ENCODE measurements at places on chromosomes 16 and 17.

DNA sequence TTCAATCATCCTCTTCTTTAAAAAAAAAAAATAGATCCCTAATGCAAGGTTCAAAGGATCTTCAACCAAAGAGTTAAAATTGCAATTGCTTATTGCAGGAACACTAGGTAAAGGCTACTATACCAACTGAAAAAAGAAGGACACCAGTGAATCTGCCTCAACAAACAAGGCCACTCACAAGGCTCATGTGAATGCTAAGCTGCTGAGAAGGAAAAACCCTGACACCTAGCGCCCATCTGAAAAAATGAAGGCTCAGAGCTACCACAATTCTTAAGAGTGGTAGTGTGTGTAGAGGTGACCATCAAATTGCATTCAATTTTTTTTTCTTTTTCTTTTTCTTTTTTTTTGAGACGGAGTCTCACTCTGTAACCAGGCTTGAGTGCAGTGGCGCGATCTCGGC, 201.6 kb upstream of the C17orf78 start:
- no peak for DNase-seq

GRCh38 chr17:30924341-30924740, 2.6 kb downstream of the ADAP2 start:
- DNase-seq, result no peak

- DNase-seq, result no peak
Measured at GRCh38 chr17:27848931-27849330, 44.2 kb downstream of the LYRM9 start.

DNA sequence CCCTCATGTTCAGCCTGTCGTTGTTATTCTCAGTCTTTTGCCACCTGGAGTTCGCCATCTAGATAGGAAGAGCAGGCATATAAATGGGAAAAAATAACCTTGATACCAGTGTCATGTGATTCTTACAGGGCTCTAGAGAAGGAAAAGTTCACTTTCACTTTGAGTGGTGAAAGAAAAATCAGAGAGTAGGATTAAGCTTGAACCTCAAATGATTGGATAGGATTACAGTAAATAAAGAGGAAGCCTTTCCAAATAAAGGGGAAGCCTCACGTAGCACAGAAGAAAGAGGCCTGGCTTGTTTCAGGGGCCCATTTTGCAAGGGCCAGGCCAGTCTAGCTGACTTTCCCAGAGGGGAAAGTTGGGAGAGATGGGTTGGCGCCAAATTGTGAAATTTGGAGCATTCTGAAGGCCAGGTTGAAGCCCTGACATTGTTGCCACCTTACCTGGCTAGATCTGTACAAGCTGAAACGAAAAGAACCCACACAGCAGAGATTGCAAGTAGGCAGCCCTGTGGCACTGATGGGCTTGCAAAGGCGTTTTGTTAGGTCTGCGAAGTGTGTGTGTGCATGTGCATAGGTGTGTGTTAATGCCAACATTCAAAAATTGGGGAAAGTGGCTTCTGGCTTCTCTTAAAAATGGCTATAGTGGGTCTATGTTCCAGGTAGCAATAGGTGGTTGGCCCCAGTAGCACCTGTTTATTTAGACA, 38.8 kb downstream of the TMC6 start:
- DNase-seq, result no peak

DNA sequence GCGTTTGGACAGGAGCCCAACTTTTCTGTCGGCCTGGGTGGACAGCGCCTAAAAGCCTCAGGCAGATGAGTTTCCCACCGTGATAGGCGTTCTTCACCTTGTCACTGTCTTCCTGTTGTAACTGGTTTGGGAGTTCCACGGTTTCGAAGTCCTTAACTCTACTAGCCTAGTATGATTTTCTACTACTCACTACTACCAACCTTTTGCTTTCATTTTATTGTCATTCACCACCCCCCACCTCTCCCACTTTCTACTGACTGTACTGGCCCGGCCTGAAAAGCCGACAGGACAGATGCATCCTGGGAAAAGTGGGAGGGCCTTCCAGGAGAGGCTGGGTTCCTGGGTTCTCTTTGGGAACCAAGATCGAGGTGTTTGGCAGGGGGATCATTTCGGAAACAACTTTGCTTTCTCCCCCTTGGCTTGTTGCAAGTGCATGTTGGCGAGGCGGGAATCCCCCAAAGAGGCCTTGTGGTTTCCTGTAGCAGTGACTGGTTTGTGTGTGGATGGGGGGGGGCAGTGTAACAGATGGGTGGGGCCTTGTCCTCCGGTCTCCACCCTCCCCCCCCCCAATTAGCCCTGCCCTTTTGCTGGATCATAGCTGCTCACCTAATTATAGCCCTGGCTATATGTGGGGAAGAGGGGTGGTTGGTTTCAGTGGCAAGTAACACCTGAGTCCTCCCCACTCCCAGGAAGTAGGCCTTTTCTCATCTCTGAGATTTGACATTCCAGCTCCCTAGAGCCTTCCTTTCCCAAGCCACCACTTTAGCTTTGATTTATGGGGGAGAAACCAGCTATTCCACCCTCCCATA, 1.4 kb downstream of the EIF5A start:
- DNase-seq, result peak; percentile 36

GRCh38 chr16:75251280-75252048, at the start of gene BCAR1:
TSS of gene BCAR1 (minus strand) at chr16:75251624. CDS start at chr16:75251482, 142 bp downstream.
- peak; percentile 69 for DNase-seq

DNA sequence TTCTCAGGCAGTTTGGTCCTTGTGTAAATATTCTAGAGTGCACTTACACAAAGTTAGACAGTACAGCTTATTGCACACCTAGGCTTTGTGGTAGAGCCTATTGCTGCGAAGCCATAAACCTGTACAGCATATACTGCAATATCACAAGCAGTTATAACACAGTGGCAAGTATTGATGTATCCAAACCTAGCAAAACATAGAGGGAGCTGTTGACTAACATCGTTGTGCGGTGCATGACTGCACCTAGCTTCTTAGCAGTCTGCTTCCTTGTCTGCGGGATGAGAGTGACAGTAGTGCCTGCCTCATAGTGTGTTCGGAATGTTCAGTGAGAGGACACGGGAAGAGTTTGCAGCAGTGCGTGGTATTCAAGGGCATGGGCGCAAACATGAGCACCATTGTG, 78.9 kb downstream of the MPRIP start:
- DNase-seq, result no peak

DNA sequence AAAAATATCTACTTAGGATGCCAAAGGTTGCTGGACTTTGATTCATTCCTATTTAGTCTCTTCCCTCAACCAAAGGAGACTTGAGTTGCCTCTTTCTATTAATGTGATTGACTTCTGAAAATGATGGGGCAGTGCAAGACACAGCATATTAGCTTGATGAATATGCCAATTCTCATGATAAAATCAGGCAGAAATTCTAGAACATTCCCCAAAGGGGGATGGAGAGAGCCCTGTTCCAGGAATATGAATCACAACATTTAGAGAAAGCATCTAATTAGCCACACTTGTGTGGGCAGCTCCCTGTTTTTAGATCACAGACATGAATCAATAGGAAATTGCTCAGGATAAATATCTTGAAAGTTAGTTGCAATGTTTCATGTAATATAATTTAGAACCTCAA, 584.0 kb upstream of the CDH8 start:
- no peak for DNase-seq

GRCh38 chr17:46170639-46171429, 22.4 kb downstream of the KANSL1 start:
- no peak for DNase-seq

GRCh38 chr17:70582777-70583176, 413.4 kb downstream of the KCNJ2 start:
- DNase-seq, result no peak

GRCh38 chr17:16354585-16354984, 1.3 kb upstream of the CENPV start:
- no peak for DNase-seq

GRCh38 chr16:29943846-29944799, 17.8 kb upstream of the TMEM219 start:
- peak; percentile 53 for DNase-seq

- no peak for DNase-seq
Measured at GRCh38 chr17:82041144-82041814, 3.8 kb upstream of the DCXR start.

- DNase-seq, result no peak
Measured at GRCh38 chr17:19385521-19385983, 1.4 kb downstream of the MFAP4 start.

- DNase-seq, result no peak
Measured at GRCh38 chr17:18262111-18262510, 1.6 kb downstream of the MIEF2 start.

- no peak for DNase-seq
Measured at GRCh38 chr16:64626776-64627175, 495.1 kb downstream of the CDH11 start.

GRCh38 chr17:28112606-28113005, 70.1 kb downstream of the NLK start:
- DNase-seq, result no peak

- no peak for DNase-seq
Measured at GRCh38 chr16:72511171-72511570, 339.2 kb upstream of the PMFBP1 start.

GRCh38 chr17:44309472-44309871, 1.1 kb downstream of the RUNDC3A start:
- DNase-seq, result no peak

DNA sequence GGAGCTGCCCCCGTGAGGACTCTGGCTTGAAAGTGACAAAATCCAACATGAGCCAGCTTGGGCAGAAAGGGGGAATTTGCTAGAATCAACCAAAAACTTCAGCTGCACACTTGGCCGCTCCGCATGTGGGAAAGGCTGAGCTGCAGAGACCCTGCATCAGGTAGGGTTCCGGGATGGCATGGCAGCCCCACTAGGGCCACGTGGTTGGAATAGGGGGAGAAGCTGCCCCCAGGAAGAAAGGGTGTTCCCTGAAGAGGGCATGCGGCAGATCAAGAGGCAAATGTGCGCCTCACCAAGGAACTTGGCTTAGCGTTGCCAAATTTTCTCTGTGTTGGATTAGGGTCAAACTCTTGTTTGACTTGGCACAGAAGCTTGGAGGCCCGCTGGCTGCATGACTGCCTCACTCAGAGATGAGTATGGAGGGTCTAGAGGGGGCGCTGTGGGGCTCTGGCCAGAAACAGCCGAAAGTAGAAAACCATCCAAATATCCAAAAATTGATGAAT, 29.2 kb upstream of the WFIKKN2 start:
- DNase-seq, result no peak

DNA sequence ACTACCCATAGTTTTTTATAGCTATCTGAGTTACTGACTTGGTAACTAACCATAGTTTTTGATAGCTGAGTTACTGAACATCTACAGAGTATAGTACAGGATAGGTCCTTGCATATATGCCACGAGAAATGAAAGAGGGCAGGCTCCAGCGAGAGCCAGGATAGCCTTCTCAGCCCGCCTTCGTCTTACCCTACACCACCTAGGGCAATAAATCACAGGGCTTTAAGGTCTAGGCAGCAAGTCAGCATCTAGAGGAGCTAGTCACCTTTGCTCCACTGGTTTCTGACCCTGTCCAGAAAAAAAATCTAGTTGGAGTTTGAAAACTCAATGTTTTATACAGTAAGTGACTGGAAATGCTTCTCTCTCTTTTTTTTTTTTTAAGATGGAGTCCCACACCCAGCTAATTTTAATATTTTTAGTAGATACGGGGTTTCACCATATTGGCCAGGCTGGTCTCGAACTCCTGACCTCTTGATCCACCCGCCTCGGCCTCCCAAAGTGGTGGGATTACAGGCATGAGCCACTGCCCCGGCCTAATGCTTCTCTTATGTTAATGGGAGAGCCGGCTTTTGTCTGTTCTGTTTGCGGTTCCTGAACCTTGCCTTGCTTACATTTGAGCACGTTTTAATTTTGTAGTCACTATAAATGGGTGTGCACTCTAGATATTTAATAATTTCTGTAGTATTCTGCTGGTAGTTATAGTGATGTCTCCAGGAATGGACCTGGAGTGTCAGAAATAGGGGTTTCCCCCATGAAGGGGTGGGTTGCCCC, 2.8 kb downstream of the BFAR start:
- DNase-seq, result no peak

GRCh38 chr16:78494674-78495073, 395.2 kb downstream of the WWOX start:
- no peak for DNase-seq

GRCh38 chr16:2147378-2147777, 1.0 kb upstream of the RAB26 start:
- no peak for DNase-seq

- DNase-seq, result no peak
Measured at GRCh38 chr17:72635034-72635635, 457.4 kb downstream of the SLC39A11 start.

DNA sequence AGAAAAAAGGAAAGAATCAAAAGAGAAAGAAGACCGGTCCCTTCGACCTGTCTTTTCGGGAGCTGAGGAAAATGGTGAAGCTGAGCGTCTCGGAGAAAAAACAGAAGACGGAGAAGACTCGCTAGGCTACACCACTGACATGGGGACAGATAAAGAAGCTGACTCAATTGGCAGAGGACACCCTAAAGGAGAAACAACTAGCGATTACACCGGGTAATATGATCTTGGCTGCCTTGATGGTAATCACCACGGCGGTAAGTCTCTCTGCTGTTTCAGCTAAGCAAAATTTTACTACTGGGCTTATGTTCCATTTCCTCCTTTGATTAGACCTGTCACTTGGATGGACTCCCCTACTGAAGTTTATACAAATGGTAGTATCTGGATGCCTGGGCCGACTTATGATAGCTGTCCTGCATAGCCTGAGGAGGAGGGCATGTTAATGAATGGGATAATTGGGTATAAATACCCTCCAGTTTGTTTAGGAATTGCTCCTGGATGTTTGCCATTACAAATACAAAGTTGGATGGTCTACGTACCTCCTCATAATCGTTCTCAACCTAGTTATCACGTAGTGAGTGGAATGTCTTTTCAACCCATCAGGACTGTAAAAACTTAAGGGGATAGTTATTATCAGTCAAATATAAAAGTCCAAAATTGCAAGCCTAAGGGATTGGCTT, 24.1 kb downstream of the ALOX15B start:
- DNase-seq, result no peak

DNA sequence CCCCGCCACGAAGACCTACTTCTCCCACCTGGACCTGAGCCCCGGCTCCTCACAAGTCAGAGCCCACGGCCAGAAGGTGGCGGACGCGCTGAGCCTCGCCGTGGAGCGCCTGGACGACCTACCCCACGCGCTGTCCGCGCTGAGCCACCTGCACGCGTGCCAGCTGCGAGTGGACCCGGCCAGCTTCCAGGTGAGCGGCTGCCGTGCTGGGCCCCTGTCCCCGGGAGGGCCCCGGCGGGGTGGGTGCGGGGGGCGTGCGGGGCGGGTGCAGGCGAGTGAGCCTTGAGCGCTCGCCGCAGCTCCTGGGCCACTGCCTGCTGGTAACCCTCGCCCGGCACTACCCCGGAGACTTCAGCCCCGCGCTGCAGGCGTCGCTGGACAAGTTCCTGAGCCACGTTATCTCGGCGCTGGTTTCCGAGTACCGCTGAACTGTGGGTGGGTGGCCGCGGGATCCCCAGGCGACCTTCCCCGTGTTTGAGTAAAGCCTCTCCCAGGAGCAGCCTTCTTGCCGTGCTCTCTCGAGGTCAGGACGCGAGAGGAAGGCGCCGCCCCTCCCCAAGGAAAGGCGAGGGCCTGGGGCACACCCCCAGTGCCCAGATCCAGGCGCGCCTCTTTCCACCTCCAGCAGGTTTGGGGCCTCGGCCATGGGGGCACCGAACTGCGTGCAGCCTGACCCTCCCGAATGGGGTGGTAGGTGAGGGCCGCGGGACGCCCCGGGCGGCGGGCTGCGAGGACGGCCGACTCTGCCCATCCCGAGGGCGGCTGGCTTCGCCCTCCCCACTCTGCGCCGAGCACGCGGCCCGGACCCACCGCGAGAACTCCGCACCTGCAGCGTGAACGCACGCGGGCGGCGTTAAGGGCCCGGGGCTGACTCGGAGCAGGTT, 664 bp downstream of the HBQ1 start:
- no peak for DNase-seq
